Activated naive CD4-positive, alpha-beta T cell treated with anti-CD3 and anti-CD28 coated beads, Interleukin-2, amount 50 U/mL, for 72 hours (primary cell): ENCODE measurements at places on chromosomes 16 and 17. TPM values are rescaled to one million over a fixed set of nuclear protein-coding genes. Genes with fewer than 3 reads are reported as not detected.

DNA sequence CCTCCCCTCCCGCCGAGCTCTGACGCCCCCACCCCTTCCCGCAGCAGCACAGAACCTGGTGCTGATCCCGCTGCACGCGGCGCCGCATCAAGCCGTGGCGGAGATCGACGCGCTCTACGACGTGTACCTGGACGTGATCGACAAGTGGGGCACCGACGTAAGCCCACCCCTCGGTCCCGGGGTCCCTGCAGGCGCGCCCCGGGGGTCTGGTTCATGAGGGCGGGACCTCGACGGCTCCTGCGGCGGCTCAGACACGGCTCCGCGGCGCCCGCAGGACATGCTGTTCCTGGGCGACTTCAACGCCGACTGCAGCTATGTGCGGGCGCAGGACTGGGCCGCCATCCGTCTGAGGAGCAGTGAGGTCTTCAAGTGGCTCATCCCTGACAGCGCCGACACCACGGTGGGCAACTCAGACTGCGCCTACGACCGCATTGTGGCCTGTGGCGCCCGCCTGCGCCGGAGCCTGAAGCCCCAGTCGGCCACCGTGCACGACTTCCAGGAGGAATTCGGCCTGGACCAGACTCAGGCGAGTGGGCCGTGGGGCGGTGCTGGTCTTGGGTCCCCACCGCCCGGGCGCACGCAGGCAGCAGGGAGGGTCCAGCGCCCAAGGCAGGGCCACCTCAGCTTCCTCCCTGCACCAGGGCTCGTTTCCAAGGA lies 1.4 kb downstream of the DNASE1L2 start:
- DNase-seq: no peak

GRCh38 chr17:9095390-9095789 lies 74.1 kb downstream of the NTN1 start:
- no peak for DNase-seq

- no peak for DNase-seq
Measured at GRCh38 chr17:62052765-62053338, 12.2 kb downstream of the MED13 start.

Gene CDH15
- total RNA-seq: 0.75 TPM

Gene ZCCHC14
- total RNA-seq: 17.9 TPM

- no peak for DNase-seq
Measured at GRCh38 chr17:72978593-72979218, 113.8 kb downstream of the SLC39A11 start.

- no peak for DNase-seq
Measured at GRCh38 chr16:57774705-57775285, 27.5 kb downstream of the KIFC3 start.

DNA sequence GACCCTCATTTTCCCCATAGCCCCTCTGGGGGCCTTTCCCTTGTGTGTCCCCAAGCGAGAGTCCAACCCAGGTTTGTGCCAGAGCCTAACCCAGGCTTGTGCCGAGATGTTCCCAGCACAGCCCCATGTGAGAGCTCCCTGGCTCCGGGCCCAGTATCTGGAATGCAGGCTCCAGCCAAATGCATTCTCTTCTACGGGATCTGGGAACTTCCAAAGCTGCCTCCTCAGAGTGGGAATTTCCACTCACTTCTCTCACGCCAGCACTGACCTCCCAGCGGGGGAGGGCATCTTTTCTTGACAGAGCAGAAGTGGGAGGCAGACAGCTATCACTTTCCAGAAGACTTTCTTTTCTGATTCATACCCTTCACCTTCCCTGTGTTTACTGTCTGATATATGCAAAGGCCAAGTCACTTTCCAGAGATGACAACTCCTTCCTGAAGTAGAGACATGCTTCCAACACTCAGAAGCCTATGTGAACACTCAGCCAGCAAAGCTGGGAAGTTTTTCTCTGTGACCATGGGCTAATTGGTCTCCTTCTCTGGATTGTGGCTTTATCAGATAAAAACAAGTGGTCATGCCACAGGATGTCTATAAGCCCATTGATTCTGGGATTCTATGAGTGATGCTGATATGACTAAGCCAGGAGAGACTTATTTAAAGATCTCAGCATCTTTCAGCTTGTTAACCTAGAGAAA lies 2.5 kb upstream of the CCL2 start:
- DNase-seq: no peak

Gene CEP95
- 142 TPM for total RNA-seq

GRCh38 chr16:55435387-55435786 lies 43.6 kb upstream of the MMP2 start:
- no peak for DNase-seq

- DNase-seq: no peak
Measured at GRCh38 chr17:70128727-70129238, 40.5 kb upstream of the KCNJ2 start.

Gene CDRT15L2
- not detected for total RNA-seq
